ENCODE measurements at places on chromosomes 2 and 18.

- no peak for DNase-seq
These were observed 7.4 kb downstream of the TUBB6 start for GRCh38 chr18:12315490-12315889.

DNA sequence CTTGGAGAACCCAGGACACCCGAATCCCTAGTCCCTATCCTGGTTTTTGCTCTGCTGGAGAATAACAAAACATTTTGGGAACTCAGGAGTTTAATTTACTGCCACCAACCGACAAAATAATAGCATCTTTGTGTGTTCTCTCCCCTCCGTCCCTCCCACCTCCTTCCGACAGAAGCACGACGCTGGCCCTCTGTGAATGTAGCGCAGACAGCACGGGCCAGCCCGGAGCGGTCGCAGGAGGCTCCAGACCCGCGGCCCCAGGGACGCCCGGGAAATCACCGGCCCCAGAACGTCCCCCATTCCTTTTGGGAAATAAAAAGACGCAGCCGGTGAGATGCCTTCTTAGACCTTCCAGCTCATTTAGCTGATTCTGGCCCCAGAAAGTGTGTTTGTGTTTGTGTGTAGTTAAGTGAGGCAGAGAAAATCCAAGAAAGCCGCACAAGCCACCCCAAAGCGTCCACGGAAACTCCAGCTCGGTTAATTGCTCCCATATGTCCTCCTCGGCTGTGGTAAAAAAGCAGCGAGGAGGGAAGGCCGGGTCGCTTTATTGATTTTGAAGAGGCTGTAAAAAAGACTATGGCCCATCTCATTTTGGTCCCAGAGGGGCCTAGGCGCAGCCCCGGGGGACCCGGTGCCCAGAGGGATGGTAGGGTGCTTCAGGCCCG is 577 bp upstream of the TANC1 start:
- no peak for DNase-seq

DNA sequence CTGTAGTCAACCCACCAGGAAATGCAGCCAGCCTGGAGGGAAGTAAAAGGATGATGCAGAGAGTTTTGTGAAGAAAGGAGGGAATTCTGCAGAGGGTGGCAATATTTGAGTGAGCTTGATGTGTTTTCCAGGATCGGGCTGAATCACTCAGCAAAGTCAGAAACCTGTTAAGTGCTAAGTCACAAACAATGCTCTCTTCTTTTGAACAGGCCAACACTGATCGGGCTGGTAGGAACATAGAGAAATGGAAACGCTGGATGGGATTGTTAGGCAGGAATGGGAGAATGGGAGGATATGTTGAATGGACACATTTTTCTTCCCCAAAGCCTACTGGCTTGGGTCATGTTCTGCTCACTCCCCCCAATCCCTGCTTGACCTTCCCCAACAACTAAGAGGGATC is 36.6 kb downstream of the KCNS3 start:
- DNase-seq, result no peak

DNA sequence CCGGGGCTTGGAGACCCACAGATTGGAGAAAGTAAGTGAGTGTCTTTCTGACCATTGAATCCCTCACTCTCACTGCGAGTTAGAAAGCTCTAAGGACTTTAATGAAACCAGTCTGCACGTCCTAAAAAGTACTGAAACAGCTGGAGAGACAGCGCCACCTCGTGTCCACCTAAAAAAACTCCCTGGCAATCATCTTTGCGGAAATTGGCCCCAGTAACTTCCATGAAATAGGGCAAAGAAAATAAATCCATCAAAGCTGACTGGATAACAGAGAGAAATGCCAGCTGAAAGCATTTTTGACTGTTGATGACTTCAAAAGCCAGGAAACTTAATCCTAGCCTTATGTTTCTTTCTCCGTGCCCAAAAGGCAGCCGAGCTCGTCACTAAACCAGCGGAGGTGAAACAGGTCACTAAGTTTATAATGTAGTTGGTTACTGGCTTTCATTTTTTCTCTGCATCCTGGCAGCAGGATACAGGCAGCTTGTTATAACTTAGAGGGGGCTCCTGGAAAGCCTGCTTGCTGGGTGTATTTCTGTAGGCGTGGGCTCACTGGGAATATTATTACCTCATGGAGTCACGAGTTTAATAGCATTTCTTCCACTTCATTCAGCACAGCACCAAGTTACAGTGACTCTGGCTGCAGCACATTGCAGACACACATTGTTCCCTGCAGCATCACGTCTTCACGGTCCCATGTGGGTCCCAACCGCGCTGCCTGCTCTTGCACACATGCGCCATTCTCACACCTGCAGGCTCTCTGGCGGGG is 266.5 kb downstream of the HRH4 start:
- DNase-seq, result no peak
